ENCODE measurements at places on chromosomes 6 and 20.

DNA sequence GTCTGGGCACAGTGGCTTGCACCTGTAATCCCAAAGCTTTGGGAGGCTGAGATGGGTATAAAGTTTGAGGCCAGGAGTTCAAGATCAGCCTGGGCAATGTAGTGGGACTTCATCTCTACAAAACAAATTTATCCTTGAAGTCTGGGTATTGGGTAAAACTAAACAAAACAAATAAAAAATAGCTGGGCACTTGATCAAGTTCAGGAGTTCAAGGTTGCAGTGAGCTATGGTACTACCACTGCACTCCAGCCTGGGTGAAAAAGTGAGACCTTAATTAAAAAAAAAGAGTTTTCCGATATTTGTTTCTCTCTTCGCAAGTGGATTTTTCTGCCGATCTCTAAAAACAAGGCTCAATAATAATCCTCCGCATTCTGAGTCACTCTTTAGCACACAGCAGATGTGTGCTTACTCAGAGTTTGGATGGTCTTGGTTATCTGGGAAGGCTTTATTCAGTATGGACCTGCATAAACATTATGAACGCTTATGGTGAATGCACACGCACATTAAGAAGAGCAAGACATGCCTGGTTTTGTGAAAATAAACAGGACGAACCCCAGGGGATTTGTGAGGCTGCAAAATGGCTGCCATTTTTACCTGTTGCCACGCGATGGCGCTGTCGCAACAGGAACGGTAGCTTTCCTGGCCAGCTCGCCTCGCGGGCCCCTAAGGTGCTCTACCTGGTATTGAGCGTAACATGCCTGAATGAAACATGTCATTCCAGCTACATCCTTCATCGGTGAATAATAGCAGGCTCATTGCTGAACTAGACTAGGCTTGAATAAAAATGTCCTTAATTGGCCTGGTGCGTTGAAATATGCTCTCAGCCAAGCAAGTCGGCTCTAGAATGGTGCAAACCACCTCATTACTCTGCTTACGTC, 6.0 kb downstream of the OPN5 start:
- peak; percentile 23 for DNase-seq

DNA sequence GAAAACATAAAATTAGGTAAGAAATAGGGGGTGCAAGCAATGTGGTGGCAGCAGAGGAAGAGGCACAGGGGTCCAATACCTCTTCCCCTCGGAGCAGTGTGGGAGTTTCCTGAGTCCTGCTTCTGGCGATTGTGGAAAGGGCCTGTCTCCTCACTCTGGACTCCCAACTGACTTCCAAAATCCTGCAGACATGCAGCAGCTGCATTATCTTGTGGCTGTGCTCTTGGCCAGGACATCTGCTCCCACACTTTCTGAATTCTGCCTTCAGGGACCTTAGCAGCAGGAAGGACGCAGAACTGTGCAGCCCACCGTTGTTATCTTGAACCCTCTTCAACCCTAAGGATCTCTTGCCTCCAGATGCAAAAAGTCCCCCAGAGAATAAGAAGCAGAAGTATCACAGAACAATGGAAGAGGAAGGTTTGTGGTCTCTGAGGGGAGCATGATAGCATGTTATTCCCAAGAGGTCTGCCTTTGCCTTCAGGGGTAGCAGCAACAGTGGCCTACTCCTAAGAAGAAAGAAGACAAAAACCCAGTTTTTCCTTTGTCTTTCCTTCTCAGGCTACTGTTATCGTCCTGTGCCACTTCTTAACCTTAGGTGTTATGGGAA, 102.5 kb upstream of the EMILIN3 start:
- no peak for DNase-seq

DNA sequence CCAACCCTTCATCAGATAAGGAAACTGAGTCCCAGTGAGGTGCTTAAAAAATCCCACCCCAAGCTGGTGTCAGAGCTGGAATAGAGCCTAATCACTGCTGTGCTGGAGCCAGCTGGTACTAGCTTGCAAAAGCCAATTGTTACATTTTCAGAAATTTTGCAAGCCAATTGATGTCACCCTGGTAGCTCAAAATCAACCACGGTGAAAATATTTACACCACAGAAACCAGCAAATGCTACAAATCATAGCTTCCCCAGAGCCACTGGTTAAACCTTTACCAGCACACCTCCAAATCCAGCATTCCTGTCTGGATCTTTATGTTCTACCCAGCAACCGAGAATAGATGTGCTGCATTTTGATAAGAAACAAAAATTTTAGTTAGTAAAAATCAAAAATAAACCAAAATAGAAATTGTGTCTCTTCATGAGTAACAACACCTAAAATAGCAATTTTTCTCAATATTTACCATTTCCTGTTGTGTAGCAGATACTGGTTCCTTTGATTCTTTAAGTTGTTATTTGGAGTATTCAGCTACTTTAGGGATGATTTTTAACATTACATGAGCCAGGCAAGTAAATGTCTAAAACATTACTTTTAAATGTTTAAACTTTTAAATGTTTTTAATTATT, 7.2 kb upstream of the LCA5 start:
- no peak for DNase-seq

- DNase-seq = no peak
Observed at GRCh38 chr6:142947714-142948480, 2.9 kb upstream of the HIVEP2 start.

DNA sequence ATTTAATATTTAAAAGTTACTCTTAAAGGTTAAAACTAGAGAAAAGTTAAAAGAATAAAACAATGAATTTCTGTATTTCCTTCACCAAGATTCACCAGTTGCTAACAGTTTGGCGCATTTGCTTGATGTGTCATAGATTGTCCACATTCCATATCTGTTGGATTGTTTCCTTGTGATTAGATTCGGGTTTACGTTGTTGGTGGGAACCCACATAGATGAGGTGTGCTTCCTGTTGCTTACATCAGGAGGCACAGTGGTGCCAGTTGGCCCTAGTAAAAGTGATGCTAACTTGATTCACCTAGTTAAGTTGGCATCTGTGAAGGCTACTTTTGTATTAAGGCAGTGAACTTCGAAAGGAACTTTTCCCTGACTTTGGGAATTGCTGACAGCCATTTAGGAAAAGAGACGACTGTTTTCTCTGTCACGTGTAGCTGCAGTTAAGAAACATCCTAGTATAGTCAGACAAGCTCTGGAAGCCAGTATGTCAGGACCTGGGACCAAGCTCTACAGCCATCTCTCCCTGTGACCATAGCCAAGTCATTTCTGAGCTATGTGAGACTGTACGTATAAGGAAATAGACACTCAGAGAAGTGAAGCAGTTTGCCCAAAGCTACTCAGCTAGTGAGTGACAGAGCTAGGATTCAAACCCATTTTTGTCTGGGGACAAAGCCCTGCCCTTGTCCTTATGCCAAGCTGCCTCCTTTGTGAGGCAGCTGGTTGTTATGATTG, 49.0 kb downstream of the PPARD start:
- no peak for DNase-seq

DNA sequence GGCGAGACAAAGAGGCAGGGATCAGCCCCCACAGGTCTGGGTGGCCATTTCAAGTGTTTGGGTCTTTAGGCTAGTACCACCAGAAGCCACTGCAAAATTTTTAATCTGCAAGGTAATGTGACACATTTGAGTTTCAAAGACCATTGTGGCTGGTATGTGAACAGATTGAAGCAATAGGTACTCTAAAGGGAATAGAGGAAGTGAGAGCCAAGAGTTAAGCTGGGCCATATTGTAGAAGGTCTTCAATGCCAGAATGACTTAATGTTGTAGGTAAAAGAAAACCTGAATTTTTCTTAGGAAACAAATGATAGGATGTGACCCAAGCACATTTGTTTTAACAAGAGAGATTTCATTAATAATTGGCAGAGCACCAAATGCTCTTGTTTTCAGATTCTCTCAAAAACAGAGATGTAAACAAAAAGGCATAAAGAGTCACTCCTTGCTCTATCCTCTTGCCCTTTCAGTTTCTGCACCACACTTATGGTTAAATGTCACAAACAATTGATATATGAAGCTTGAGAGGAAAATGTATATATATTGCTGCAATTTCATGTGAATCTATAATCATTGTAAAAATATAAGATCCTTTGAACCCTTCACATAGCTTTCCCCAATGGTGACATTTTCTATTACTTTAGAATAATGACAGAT, 307.1 kb upstream of the PLN start:
- DNase-seq = no peak

- DNase-seq = no peak
Observed at GRCh38 chr6:147625946-147626345, 117.5 kb downstream of the SAMD5 start.

- no peak for DNase-seq
Observed at GRCh38 chr6:19603721-19604120, 233.4 kb upstream of the ID4 start.

GRCh38 chr6:97865612-97866011, 582.6 kb upstream of the MMS22L start:
- DNase-seq = no peak

- no peak for DNase-seq
Observed at GRCh38 chr6:166848979-166849748, 107.2 kb downstream of the RNASET2 start.

- DNase-seq = no peak
Observed at GRCh38 chr20:38607351-38607750, 5.7 kb downstream of the ARHGAP40 start.

GRCh38 chr6:169971081-169971861, 219.8 kb downstream of the ERMARD start:
- DNase-seq = no peak

DNA sequence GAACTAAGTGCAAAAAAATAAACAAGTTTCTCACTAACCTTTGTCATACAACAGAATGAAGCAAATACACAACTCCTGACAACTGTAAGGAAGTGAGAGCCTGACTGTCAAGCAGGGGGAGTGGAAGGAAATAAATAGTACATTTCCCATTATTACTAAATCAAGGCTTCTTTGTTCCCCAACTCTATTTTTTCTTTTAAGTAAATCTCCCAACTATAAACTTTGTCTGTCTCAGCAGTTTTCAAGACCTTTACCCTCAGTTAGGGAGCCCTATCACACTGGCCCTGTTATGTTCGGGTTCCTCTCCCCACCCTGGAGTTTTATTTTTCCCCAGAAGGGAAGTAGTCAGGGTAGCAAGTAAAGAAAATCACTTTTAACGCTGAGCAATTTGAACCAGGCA, 24.1 kb upstream of the IPCEF1 start:
- DNase-seq = no peak

- peak; percentile 29 for DNase-seq
Observed at GRCh38 chr20:38321959-38322598, 18.1 kb downstream of the BPI start.

Measured in frontal cortex (tissue), 4 donors.